ENCODE measurements at places on chromosomes 7 and 10. TPM values are rescaled to one million over a fixed set of nuclear protein-coding genes. Genes with fewer than 3 reads are reported as not detected.

Gene KIF11
- 36.5 TPM for total RNA-seq

Gene OPN1SW
- not detected for total RNA-seq

Gene GPR85
- total RNA-seq = 0.22 TPM

Gene TPK1
- total RNA-seq = 1.2 TPM

Gene CPA2
- 0.14 TPM for total RNA-seq
